NCI-H2227 treated with DMSO at 0.1 percent for 48 hours (cell line): ENCODE measurements at places on chromosomes 2 and 18.

DNA sequence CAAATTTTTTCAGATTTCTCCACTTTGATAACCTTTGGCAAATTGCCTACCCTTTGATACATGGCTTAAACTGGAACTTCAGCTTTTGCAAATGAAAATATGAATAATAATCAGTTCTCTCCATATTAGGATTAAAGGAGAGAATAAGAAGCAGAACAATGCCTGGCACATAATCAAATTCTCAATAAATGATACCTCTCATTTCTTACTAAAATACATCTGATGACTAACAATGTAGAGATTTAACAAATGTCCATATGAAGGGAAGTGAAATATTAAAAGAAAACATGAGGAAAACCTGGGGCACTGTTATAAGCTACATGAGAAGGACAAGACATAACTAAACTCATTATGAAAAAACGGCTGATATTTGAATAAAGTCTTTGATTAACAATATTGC, 1103.6 kb downstream of the LRP1B start:
- no peak for DNase-seq

DNA sequence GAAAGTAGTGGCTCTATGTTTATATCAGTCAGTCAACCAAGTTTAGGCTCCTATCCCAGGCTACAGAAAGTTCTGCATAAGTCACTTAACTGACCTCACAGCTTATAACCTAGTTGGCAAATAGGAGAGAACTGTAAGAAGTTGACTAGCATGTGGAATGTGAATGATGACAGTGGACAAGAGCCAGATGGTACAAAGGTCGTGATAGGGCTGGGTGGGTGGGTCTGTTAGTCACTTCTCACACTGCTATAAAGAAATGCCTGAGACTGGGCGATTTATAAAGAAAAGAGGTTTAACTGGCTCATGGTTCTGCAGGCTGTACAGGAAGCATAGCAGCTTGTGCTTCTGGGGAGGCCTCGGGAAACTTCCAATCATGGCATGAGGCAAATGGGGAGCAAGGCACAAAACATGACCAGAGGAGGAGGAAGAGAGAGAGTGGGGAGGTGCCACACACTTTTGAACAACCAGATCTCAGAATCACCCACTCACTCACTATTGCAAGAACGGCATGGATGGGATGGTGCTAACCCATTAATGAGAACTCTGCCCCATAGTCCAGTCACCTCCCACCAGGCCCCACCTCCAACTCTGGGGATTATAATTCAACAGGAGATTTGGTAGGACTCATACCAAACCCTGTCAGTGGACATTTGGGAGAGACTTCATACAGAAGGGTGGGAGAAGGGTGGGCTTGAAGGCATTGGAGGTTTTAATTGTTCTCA, 68.8 kb downstream of the LTBP1 start:
- no peak for DNase-seq

DNA sequence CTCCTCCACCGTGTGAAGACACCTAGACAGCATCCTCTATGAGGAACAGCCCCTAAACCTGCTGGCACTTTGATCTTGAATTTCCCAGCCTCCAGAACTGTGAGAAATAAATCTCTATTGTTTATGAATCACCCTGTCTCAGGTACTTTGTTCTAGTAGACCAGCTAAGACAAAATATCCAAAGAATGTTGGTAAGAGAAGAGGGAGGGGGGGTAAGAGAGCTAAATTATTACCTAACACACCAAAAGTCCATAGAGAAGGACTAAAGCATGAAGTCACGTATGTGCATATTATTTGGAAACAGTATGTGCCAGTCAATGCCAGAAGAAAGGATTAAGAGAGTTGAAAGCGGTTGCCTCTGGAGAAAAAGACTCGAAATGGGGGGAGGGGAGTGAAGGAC, 211.0 kb downstream of the SP3 start:
- DNase-seq, result no peak

DNA sequence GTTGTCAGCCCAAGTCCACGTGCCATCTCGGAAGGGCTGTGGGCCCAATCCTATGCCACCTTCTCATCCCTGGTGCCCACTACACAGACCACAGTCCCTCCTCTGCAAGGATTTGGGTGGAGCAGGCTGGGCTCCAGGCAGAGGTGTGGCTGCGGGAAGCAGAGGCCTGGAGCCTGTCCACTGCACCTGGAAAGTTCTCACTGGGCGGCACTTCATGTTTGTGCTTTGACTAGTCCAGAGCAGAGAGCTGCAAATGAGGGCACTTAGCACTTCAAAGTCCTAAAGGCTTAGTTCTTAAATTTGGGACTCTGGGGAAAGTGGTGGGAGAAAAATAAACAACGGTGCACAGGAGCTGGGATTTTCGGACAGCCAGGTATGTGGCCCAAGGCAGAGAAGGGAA, 308.9 kb upstream of the POU3F3 start:
- no peak for DNase-seq

- DNase-seq, result no peak
These were observed 28.8 kb downstream of the CUL3 start for GRCh38 chr2:224556381-224556780.

DNA sequence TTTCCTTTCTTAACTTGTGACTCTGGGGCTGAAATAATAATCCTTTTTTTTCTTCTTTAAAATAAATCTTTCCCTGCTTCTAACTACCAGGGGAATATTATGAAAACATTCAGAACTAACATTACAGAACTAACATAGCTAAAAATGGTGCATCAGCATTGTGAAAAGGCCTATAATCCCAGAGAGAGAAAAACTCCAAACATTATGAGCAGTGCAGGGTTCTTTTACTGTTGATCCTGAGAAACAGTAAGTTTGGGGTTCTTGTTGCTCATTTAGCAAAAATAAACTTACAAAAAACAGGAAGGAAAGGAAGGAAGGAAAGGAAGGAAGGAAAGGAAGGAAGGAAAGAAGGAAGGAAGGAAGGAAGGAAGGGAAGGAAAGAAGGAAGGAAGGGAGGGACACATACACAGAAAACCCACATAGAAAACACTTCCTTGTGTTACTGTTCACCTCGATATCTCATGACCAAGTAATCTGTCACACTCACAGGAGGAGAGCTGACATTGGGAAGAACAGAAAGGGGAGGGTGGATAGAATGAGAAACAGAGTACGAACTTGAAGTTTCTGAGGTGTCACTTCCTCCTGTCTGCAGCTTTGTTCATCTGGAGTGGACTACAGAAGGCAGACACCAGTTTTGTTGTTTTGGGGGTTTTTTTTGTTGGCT, 18.4 kb upstream of the PIK3C3 start:
- no peak for DNase-seq

GRCh38 chr18:30381826-30382225, 660.7 kb downstream of the DSC3 start:
- DNase-seq, result no peak

DNA sequence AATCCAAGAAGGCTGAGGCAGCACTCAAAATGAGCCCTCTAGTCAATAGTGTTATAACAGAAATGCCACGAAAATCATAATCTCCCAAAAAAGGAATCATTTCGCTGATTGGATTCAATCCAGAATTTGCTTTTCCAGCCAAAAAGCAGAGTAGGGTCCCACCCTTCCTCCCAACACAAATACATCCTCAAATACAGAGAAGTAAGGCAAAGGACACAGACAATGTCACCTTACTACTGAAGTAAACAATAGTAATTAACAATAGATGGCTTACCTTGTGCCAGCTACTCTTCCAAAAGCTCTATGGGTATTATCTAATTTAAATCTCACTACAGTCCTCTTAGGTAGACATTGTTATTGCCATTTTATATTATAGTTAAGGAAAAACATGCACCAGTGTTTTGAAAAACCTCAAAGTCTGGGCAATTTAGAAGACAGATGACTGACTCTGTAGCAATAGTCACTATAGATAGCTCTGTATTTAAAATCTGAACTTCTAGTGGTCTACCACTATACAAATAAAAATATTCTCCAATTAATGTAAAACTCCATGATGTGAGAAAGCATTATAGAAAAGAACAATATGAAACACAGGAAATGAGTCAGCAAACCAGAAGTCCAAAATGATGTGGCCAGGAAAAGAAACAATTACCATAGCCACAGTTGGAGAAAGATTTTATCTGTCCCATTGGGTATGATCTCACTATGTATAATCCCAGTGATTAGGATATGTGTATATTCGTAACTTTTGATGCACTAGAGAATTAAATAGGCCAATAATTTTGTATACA, 305.0 kb upstream of the ERBB4 start:
- no peak for DNase-seq

DNA sequence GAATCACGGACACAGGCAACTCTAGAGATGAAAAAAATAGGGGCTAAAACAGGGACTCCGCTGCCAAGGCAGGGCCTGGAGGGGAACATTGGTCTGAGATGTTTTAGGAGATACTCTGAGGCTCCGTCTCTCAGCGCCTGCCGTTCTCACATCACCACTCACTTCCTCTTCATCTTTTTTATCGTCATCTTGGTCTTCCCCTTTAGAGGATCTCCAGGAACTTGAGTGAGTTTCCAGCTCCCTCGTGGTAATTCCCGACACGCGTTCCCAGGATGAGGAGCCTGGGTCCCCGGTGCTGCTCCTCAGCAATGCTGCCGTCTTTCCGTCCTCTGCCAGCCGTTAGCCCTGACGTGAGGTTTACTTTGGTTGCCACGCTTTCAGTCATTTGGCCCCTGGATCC, 16.1 kb downstream of the MLPH start:
- DNase-seq, result no peak

DNA sequence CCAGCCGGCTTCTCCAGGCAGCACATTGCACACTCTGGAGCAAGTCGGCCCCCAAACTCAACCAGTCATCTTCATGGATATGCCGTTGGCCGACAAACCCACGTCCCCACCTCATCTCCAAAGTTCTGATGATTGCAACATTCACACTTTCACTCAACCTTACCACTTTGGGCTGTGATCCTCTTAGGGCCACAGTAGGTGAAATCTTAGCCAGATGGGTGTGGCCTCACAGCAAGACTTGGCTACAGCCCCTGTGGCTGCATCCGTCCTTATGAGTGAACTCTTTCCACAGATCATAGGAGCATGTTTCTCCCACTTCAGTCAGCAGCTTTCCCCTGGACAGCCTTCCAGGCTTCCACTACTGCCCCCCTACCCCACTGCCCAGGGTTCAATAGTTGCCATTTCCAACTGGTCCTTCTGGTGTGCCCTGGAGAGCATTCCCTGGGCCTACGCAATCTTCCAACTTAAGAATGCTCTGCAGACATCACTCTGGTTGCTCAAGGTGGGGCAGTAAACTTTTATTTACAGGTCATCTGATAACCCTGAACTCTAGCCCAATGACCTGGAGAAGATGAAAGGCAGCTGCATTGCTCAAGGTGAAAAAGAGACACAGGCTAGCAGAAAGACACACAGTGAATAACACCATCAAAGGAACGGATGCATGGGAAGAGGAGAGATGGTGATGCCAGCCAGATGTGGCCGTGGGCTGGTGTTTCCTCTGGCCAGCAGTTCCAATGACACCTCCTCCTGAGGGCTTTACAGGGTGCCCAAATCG, 34.5 kb downstream of the ARL4C start:
- no peak for DNase-seq

GRCh38 chr18:79572093-79572780, 107.4 kb upstream of the CTDP1 start:
- DNase-seq, result no peak

DNA sequence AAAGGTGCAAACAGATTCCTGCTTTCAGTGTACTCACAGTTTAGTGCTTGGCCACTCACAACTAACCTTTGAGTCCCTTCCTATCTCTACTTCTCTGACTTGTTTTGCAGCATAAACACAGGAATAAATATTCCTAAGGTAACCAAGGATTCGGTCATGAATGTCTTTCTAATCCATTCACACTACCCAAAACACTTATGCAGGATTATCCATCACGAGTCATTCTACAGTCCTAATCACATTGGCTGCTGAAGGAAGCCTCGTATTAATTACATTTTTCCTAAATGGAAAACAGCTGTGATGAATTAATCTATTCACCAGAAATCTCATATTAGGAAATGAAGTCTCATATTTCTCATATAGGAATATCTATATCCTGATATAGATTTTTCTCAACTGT, 16.3 kb downstream of the RDH14 start:
- DNase-seq, result no peak

- DNase-seq, result no peak
These were observed 425.1 kb downstream of the RND3 start for GRCh38 chr2:150062416-150062815.

DNA sequence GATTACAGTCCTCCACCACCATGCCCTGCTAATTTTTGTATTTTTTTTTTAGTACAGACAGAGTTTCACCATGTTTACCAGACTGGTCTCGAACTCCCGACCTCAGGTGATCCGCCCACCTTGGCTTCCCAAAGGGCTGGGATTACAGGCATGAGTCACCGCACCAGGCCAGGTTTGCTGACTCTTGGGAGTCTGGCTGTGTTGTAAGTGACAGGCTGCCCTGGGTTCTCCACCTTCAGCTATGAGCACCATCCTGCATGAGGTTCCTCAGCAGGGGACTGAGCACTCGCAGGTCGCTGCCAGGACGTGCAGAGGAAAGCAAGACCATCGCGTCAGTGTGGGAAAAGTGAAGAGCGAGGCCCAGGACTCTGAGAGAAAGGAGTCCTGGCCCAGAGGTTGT, 112.6 kb upstream of the NDUFV2 start:
- DNase-seq, result no peak

DNA sequence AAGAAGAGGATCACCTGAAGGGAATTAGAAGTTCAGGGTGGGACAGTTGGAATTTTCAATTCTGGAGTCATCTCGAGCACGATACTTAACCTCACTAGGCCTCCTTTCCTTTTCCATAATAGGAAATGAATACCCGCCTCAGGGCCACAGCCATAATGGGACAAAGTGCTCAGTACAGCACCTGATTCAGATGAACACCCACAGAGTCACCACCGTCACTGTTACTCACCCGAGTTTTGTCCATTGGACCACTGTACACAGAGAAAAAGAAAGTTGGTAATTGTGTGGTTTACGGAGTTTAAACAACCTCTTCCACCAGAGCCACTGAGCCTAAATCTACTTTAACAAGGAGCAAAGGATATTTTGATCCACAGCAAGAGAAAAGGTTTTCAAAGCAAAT, 122.0 kb upstream of the NDUFV2 start:
- DNase-seq, result no peak

DNA sequence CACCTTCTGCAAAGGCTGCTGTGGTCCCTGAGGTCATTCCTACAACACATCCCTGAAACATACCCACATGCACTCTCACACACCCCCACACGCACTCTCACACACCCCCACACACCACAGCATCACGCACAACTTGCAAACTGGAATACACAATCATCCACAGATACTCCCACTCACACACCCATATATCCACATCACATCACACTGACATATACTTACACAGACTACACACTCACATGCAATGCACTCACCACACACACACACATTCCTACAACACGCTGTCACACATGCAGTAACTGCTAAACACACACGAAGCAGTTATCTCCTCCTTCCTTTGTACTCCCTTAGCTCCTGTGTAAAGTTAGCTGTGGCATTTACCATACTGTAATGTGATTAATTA, 57.1 kb upstream of the PKDCC start:
- DNase-seq, result no peak

- no peak for DNase-seq
These were observed 9.7 kb downstream of the VRK2 start for GRCh38 chr2:58056192-58056916.

- no peak for DNase-seq
These were observed 298.5 kb downstream of the PAX3 start for GRCh38 chr2:222000326-222000725.
